ENCODE measurements at places on chromosomes 4 and X.

DNA sequence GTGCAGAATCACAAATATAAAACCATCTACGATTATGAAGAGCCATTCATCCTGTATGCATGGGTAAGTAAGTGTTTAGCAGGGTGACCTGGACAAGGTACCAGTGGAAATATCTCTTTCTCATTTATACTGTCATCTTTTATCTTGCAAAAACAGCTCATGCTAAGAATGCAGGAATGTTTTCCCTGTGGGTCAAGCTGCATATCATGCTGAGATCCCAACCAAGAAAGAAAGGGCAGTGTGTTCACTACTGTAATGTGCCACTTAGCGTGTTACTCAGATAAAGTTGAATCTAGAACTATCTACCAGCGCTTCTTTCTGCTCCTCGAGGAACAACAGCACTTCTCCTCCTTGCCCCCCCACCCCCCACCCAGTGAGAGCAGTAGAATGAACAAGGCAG lies 212.7 kb upstream of the TBL1X start:
- DNase-seq: no peak

DNA sequence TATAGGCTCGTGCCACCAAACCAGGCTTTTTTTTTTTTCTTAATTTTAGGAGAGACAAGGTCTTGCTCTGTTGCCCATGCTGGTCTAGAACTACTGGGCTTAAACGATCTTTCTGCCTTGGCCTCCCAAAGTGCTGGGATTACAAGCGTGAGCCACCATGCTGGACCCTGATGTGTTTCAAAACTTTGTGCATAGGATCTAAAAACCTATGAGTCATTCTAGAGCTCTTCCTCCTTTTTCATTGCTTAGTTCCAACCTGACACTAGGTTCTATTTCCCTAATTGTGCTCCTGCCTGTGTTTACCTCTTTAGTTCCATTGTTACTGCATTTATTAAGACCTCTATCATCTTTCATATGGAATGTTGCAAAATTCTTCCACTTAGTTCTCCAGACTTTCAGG lies 57.3 kb downstream of the HPGD start:
- no peak for DNase-seq

DNA sequence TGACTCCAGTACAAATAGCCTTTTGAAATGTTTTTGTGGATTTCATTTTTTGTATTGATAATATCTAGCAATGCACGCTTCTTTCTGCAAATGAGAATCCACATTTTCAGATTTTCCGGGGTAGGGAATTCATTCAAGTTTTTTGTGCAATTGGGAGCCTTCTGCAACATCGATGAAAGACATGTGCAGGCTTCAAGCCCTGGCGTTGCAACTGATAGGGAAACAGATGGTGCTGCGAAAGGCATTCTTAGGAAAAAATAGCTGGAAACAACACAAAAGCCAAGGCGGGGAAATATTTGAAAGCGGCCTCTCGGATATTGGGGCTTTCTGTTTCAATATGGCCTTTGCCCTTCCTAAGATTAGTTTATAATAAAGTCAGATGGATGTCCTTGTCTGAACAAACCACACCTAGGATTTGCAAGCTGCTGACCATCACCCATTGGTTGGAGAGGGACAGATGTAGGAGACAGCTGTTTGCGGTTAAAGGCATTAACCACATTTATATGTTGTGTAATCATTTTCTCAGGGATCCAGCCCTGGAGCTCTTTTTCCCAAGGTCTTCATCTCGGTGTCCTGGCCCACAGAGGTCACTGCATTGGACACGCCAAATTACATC lies 136.5 kb downstream of the PRKX start:
- DNase-seq: no peak

- no peak for DNase-seq
Observed at GRCh38 chr4:40515398-40516293, 114.0 kb downstream of the RBM47 start.

GRCh38 chrX:41180194-41180908 lies 95.1 kb downstream of the USP9X start:
- no peak for DNase-seq

DNA sequence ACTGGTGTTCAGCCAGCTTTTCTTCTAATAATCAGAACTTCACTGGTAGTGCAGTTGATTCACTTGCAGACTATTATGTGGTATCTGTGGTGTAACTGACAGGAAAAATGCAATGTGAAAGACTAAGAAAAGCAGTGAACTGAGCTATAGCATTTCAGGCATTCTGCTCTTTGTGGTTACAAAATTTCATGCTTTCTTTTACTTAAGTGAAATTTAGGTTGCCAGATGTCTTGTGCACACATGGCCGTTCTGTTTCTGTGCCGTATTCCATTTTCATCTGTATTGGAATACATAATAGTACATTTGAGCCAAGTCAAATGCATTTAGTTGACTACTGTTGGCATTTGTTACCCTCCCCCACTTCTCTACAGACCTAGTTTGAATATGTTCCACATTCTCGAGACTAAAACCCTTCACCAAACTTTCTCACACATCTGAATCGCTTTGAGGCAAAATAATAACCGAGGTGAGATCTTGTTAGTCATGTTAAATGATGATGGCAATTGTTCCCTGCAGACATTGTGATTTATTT lies 8.2 kb downstream of the RTL3 start:
- DNase-seq: no peak

DNA sequence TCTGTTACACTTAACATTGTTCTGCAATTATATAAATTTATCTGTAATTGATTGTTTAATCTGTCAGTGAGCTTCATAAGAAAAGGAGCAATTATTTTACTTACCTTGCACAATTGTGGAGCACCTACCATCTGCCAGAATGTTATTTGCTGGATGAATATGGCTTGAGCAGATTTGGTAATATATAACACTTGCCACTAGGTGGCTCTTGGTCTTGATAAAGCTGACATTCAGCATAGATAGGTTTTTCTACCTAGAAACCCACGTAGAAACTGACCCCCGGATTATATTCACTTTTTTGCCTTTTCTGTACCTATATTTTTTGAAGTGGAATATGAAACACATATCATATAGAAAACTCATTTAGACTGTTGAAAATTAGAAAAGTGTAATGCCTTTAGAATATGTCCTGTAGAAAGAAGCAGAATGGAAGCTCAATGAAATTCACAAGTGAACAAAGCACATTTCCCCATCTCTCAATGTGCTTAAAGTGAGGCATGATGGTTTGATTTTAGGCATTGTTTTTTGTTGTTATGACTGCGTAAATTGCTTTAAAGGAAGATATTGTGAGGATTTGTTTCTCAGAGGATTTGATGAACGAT lies 9.5 kb downstream of the RBPJ start:
- no peak for DNase-seq

GRCh38 chrX:119647552-119648420 lies 41.6 kb upstream of the NKRF start:
- DNase-seq: no peak

- DNase-seq: no peak
Observed at GRCh38 chr4:74772783-74773182, 21.5 kb downstream of the BTC start.

GRCh38 chr4:153755186-153755585 lies 4.6 kb downstream of the RNF175 start:
- DNase-seq: no peak

DNA sequence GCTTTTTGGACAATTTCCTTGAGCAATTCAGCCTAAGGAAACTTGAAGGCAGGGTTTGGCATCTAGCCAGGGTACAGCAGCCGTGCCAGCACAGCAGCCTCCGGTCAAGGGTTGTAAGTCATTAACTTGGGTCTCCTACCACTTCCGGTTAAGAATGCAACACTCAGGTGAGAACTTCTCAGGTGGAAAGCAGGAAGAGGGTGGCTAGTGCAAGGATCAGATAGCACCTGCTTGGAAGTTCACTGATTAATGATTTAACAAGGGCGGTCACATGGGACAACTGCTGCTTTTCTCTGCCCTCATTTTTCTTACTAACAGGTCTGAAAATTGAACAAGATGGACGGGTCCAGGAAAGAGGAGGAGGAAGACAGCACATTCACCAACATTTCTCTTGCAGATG lies 30.1 kb upstream of the SCOC start:
- no peak for DNase-seq

- no peak for DNase-seq
Observed at GRCh38 chrX:150863191-150863590, 35.3 kb downstream of the CD99L2 start.

DNA sequence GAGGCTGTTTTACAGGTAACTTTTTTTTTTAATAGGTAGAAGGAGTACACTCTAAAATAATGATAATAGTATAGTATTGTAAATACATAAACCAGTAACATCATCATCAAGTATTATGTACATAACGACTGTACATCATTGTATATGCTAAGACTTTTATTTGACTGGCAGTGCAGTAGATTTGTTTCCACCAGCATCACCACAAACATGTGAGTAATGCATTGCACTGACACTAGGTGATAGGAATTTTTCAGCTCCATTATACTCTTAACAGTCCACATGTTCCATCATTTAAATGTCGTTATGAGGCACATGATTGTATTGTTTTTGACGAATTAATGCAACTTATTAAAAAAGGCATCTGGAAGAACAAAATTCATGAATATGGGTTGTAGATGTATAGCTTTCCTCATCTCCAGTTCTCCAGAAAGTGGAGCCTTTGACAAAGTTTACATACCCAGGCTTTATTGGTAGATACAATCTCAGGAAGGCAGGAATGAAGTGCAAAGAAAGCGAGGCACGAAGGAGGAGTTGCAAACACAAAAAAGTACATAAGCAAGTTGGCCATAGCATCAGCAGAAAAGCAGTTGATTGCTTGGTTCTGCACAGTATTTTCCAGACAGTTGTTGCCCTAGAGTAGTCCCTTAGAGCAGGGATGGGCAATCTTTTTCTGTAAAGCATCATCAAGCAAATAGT lies 336.9 kb upstream of the NR3C2 start:
- no peak for DNase-seq

- DNase-seq: no peak
Observed at GRCh38 chr4:10753336-10753735, 68.8 kb upstream of the CLNK start.

DNA sequence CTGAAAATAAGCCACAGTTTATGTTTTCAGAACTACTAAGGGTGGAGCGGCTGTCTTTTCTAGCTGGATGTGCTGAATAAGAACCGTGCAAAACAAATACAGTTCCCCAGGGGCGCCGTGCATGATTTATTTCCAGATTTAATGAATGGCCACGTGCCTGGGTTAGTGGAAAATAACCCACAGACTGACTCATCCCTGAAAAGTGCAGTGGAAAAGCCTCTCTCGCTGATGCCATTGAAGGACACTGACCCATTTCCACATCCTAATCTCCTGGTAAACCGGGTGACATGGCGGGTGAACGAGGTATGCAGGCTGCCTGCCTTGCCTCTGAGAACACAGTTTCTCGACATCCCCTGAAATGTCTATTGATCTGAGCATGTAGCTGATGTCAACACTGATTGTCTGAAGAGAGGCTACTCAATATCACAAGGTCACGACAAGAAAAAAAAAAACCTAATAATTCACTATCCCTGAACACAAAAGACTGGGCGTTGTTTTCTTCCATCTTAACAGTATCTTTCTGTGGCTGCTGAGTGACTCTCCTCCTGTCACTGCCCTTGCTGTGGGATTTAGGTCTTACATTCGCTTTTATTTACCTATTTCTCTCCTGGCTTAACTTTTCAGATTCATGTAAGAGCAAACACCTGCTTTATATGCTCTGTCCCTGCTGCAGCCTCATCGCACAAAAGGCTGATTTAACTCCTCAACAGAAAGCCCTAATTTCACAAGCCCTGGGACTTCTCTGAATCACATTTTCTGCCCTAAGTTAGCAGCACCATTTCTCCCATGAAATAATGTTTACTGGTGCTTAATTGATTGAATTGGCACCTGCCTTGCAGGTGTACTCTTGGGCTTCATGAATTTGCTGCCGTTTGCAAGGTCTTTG lies 76.9 kb upstream of the SCOC start:
- no peak for DNase-seq

- no peak for DNase-seq
Observed at GRCh38 chr4:117634716-117635115, 399.6 kb upstream of the NDST3 start.

DNA sequence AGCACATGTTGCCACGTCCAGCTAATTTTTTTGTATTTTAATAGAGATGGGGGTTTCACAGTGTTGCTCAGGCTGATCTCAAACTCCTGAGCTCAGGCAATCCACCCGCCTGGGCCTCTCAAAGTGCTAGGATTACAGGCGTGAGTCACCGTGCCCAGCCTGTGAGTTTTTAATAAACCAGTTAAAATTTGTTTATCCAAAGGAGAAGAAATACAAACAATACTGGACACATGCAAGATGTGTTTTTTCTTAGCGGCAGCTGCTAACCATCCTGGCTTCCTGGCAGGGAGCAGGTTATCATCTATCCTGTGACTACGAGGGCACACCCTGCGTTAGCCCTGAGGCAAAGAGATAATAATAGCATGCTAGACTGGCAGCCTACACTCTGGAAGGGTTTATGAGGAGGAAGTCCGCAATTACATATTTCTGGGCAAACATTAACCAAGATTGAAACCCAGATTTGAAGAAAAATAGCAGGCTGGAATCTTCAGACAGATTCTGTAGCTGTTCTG lies 191.4 kb downstream of the SPRY1 start:
- no peak for DNase-seq

GRCh38 chr4:161642708-161643107 lies 521.1 kb downstream of the FSTL5 start:
- DNase-seq: no peak

- no peak for DNase-seq
Observed at GRCh38 chrX:77431227-77431626, 16.0 kb upstream of the FGF16 start.

DNA sequence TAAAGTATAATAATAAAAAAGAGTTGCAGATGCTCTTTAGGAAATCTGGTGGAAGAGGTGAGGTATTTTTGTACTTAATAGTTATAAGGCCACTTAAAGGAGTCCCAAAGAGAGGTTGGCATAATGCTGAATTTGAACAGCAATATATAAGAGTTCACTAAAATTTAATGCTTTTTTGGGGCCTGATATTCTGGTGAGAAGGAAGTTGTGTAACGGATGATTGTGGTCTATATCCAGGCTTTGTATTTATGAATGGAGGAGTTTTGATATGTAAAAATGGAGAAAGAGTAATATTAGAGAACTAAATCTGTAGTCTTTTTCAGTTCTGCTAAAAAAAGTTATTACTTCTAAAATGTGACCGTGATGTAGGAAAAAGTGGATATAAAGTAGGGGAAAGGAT lies 20.4 kb downstream of the BMP2K start:
- DNase-seq: no peak

- no peak for DNase-seq
Observed at GRCh38 chrX:32571579-32571978, 639.8 kb downstream of the DMD start.

DNA sequence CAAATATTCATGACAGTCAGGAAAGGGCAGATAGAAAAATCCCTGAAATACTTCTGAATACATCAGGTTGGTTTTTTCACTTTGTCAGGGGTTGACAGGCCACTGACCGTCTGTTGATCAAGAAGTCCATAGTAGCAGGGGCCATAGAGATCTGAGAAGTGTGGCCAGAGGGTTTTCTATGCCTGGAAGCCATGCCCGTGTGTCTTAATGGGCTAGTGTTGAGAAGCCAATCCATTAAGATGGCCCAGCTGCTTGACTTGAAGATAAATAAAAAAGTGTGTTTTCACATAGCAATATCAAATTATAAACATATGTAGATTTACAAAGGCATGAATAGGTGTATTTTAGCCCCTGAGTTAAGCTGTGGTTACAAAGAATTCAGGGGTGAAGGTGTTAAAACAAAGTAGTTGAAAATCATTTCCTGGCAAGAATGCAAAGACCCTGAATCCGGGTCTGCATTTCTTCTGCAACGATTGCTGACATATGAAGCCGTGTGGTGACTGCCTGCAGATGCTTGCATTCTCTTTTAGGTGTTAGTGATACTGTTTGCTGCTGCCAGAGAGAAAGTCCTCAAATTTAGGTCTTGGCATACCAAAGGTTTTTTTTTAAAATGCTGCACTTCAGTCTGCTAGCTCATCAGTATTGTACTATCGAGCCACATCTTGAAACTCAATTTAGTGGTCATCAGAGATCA lies 9.3 kb upstream of the LIMCH1 start:
- DNase-seq: no peak

Measured in activated CD8-positive, alpha-beta memory T cell treated with anti-CD3 and anti-CD28 coated beads for 1 hour (primary cell).